ENCODE measurements at places on chromosomes 6 and 20.

- no peak for DNase-seq
These were observed 5.1 kb downstream of the RPL10A start for GRCh38 chr6:35473075-35473849.

DNA sequence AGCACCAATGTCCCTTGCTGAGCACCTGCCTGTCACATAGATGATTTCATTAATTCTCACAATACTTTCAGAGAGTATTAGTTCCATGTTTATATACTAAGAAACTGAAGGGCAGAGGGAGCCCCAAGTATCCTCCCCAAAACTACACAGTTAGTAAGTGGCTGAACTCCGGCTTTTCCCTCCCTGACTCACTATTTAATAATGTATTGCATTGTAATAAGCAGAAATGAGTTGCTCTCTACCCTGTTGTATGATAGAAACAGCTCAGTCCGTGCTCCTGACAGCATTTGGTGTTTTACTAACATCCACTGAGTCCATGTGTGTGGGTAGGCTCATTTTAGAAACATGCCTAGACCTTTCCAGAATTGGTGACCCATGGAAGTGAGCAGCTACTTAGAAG is 76.8 kb downstream of the OLIG3 start:
- DNase-seq, result no peak

- DNase-seq, result no peak
These were observed 609.8 kb downstream of the RFPL4B start for GRCh38 chr6:112956696-112957535.

DNA sequence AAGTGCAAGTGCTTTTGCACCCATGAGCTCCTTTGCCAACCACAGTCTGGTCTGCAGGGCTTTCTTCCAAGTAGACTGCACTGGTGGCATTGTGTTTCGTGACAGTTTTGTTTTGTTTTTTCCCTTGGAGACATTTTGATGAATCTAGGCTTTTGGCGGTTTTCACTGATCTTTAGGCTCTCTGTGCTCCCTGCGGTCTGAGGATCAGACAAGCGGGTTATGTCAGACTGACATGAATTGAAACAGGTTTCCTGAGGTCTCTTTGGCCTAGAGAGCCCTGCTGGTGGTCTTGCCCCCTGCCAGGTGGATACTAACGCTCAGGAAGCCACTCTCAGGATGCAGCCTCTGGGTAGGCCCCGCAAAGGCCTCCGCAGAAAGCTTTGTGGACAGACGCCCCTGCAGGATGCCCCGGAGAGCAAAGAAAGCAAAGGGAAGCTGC is 555.4 kb upstream of the AGPAT4 start:
- DNase-seq, result no peak

DNA sequence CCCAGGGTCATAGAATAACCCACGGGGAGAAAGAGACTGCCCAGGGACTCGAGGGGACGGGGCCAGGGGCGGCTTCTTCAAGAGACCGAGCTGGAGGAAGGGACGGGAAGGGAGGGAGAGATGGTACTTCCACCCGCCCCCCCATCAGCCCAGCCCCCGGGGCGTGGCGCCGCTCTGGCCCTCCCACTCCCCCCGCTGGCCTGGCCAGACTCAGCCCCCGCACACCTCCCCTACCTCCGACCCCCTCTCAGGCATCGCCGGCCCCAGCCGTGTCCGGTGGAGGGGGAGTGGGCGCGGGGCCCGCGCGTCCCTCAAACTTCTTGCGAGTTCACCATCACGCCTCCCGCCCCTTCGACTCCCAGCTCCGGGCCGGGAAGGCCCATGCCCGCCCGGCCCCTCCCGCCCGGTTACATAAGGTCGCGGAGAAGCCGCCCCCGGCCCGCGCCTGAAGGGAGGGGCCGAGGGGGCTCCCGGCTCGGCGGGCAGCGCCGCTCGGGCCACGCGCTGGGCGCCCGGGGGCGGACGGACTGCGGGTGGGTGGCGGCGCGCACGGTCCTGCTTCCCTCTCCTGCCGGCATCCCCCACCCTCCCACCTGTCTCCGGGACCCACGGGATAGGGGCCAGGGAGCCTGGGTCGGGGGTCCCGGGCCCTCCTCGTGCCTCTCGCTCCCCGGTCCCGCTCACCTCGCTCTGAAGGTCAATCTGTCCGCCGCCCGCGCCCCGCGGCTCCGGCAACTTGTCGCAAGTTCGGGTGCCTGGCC is 562 bp downstream of the TFEB start:
- DNase-seq, result peak; percentile 41

DNA sequence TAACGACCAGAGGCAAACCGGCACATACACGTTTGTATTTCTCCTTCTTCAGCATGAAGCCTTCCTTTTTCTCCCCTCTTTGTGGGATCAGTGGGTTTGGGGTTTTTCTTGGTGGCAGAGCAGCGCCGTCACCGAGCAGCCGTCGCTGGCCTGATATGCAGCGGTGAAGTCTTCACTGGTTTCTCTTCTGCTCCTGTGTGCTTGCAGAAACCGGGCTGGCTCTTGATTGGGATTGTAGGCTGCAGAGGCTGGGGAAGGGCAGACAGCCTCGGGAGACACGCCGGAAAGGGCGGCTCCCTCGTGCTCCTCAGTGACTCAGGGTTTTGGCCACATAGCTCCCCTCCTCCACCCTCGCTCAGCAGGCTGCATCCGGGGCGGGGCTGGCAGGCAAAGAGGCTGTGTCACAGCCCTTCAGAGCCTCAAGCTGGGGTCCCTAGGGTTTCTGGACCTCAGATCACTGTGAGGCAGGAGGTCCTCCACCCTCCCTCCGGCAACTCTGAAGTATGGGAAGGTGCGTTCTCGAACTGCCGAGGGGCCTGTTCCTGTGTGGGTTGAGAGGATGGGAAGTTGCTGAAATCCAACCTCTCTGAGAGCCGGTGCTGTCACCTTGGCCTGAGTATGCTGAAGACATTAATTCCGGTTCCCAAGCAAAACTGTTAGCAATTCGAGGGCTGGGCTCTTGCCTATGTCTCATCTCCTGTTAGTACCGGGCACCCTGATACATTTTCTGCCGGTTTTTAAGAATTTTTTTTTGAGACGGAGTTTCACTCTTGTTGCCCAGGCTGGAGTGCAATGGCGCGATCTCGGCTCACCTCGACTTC is 24.2 kb downstream of the NQO2 start:
- peak; percentile 75 for DNase-seq

- DNase-seq, result no peak
These were observed 39.3 kb upstream of the TMEM200A start for GRCh38 chr6:130326496-130326895.

DNA sequence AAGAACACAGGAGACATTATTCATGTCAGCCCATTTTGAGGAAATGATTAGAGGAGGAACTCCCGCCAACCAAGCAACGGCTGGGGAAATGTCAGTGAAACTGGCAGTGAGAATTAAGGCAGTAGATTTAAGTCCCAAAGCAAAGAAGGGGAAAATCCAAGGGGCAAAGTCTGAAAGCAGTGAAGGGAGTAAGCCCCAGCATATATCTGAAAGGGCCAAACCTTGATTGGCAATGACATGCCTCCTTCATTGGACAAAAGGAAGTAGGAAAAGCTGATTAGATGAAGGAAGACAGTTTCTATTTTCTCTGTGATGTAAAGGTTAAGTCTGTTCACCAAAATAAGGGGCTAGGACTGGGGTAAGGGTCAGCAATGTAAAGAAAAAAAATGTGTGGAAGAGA is 190.3 kb downstream of the RNF144B start:
- no peak for DNase-seq

GRCh38 chr20:31566319-31566657 is 38.8 kb upstream of the ID1 start:
- DNase-seq, result no peak

DNA sequence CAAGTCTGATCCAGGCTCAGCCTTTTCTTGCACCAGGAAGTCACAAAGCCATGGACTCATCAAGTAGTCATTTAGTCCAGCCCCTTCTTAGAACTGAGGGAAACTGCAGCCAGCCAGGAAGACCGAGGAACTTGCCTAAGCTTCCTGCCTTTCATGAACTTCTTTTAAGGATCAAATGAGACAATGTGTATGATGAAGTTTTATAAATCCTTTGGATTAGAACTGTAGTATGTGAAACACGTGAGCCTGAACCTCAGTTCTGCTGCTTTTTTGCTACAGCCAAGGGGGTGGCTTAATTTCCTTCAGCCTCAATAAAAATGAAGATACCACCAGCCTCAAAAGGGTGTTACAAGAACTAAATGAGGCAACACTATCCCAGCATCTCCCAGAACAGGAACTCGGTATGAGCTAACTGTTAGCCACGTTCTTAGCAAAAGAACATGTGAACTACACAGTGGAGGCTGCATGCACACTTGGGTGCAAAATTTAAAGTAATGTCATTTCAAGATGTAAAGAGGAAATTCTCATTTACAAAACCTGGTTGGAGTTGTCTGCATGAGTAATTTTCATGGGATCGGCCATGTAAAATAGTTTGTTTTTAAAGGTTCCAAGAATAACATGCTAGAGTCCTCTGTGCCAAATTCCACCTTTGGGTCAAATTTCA is 76.0 kb upstream of the TBC1D7 start:
- DNase-seq, result no peak

DNA sequence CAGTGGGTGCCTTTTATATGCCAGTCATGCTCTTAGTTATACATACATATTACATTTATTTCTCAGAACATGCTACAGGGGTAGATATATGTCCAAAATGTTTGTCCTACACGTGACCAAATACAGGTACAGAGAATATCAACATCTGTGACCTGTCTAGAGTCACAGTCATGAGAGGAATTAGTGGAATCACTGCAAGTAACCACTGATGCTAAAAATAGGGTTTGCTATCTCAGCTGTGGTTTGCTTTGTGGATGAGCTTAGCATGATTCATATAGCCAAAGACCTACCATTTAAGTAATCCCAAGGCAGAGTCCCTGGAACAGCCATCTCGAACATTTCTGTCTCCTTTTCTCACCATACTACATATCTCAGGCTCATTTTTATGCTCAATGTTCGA is 32.3 kb downstream of the GSTA3 start:
- no peak for DNase-seq
